ENCODE measurements at places on chromosomes 6 and 20.
A peak's percentile ranks its signal among the peaks of the same experiment; 100 is the strongest.

GRCh38 chr6:25883991-25884390 lies 9.9 kb upstream of the SLC17A3 start:
- DNase-seq, result peak; percentile 66

- peak; percentile 94 for DNase-seq
Measured at GRCh38 chr6:24774696-24775519, at the start of gene GMNN. TSS of gene GMNN (plus strand) at chr6:24774937. CDS start at chr6:24777247, 2,310 bp downstream.

GRCh38 chr6:47852727-47853126 lies 70.9 kb downstream of the OPN5 start:
- DNase-seq, result no peak

DNA sequence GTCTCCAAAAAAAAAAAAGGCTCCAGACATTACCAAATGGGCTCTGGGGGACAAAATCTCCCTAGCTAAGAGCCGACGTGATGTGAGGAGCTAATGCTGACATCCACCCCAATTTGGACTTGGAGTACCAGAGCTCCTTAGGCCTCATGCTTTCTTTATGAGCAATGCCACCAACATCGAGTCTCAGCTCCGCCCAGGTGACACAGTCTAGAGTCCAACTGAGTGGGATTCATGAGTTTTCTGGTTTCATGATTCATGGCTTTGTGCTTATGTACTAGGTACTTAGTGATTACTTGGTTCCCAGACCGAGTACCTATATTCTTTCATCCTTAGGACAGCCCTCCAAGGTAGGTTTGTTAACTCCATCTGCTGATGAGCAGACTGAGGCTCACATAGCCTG lies 4.4 kb downstream of the ANKRD60 start:
- no peak for DNase-seq

GRCh38 chr6:95091823-95092436 lies 485.4 kb upstream of the MANEA start:
- no peak for DNase-seq

- no peak for DNase-seq
Measured at GRCh38 chr20:48563191-48563870, 264.5 kb downstream of the PREX1 start.

GRCh38 chr6:104509355-104509754 lies 350.4 kb downstream of the HACE1 start:
- DNase-seq, result no peak

DNA sequence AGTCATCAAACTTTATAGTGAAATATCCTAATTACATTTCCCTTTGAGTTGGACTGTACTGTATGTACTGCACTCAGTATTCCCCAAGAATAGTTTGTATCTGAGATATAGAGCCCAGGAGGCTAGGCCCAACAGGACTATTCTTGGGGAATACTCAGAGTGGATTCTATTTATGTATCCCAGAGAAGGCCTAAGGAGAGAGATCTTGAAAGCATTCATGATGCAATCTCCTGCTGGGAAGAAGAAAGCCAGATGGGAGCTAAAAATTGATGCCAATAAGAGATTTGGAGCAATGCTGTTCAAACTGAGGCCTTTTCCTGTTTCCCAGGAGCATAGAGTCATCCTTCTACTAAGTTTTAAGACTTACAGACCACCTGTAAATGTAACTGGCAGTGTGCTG lies 452.1 kb upstream of the PLCB4 start:
- no peak for DNase-seq

DNA sequence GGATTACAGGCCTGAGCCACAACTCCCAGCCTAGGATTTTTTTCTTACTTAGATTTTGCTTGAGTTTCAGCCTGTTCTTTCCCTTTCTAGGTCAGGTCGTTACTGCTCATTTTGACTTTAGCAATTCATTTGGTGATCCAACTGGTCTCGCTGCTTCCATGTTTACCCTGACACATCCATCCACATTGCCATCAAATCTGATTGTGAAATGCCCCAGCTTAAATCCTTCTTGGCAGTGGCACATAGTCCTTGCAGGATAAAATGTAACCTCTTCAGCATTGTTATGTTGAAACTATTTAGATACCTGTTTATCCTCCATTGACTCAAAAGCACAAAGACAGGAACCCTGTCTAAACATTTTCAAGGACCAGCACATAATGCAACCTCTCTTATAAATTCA lies 77.2 kb downstream of the DNAH8 start:
- no peak for DNase-seq

- no peak for DNase-seq
Measured at GRCh38 chr20:16072220-16072619, 501.0 kb downstream of the KIF16B start.

- no peak for DNase-seq
Measured at GRCh38 chr6:143929975-143930374, 65.7 kb downstream of the ZC2HC1B start.

DNA sequence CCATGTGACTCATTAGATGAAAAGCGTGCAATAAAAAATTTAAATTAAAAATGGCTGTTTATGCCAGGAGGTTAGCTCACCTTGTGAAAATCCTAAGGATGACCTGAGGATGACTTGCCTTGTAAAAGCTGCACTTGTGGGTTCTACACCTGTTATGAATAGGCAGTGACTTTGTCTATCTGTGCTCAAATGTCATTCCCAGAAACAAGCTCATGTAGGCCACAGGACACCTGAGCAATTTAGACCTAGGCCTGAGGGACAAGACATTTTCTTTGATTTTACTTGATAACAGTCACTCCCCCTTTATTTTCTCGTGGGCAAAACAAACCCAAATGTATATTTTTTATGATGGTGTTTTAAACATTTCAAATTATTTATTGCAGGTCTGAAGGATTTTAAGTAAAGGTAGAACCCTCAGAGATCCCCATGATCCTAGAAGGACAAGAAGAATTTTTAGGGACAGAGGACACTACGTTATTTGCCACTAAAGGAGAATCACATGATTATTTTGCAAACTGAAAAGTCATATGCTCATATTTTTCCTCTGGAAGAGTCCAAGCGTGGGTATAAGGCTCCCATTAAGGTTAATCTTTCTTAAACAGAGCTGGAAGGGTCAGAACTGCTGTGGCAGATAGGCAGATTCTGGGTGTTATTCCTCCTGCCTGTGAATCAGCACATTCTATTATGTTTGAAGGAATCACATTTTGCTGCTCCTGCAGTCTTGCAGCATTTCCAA lies 277.5 kb upstream of the MAN1A1 start:
- no peak for DNase-seq

- DNase-seq, result peak; percentile 24
Measured at GRCh38 chr6:117449549-117450439, 24.1 kb upstream of the ROS1 start.

DNA sequence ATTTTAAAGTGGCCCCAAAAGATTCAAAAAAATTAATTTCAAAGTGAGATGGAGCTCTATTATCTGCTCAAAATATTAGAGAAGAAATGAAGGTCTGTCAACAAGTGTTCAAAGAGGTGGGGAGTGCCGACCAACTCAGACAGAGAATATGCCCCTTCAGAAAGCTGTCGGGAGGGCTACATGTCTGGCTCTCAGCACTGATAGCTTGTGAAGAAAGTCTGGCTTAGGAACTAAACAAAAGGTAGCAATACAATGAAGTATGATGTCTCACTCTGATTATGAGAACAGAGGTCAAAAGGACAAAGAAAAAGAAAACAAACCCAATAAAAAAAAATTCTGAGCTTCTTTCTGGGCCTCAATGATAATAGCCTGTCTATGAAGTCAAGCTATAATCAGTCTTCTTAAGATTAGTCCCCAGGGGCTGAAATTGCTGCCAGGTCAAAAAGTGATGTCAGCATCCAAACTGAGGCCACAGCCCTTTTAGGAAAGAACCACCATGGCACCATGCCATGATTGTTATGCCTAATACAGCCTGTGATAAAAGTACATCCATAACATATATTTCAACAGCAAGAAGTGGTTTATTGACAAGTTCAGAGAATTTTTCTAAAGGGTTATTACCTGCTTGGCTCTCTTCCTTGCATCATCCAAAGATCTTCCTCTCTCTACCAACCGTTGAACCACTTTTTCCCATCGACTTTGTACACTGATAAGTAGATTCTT lies 150.9 kb downstream of the DST start:
- DNase-seq, result no peak

- no peak for DNase-seq
Measured at GRCh38 chr6:145213614-145214013, 521.7 kb downstream of the EPM2A start.

DNA sequence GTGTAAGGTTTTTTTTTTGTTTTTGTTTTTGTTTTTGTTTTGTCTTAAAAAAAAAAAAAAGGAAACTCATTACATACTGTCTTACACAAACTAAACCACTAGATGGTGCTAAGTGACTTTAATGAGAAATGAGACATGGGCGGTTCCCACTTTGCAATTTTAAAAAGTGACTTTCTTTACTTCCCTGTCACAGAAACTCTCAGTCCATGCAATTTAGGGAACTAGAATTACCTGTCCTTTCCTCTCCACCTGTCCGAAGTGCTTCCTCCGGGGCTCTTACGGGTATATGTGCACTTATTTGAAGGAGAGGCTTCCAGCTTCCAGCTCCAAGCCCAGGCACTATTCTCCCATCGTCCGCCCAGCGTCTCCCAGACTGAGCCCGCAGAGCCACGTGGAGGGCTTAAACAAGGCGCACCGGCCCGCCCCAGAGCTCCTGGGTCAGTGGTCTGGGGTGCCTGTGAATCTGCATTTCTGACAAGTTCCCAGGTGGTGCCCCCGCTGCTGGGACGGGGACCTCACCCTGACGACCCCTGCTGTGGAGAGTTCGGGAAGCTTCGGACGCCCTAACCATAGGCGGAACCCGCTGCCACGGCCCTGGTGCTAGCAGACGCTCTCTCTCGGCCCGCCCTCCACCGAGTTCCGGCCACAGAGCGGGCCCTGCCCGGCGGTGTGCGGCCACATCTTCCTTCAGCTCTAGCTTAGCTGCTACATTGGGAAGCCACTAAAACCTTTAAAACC lies 26.1 kb downstream of the BFSP1 start:
- peak; percentile 57 for DNase-seq

GRCh38 chr6:25958700-25959162 lies 3.9 kb upstream of the TRIM38 start:
- DNase-seq, result no peak

GRCh38 chr6:147447835-147448611 lies 60.5 kb upstream of the SAMD5 start:
- DNase-seq, result no peak

DNA sequence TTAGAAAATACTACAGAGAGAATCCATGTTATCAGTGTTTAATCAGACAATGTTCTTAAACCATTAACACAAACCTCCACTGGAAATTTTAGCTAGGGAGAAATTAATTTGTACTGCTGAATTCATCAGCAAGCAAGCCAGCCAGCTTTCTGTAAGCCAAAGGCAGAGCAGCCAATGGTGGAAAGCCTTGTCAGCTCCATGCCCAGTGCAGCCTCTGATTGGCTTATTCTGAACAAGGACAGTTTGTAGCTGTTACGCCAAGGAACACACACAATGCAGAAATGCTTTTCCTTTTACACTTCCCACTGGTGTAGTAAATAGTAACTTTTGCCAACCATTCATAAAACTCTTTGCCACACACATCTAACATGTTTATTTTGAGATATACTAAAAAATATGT lies 265.0 kb downstream of the TENT5A start:
- DNase-seq, result no peak

Data from HTR-8/SVneo (cell line).